Activated CD8-positive, alpha-beta T cell treated with anti-CD3 and anti-CD28 coated beads, Interleukin-2, amount 10 ng/mL, durations not matched to agents 7 days and 5 days (primary cell): ENCODE measurements at places on chromosomes 5 and 9.

DNA sequence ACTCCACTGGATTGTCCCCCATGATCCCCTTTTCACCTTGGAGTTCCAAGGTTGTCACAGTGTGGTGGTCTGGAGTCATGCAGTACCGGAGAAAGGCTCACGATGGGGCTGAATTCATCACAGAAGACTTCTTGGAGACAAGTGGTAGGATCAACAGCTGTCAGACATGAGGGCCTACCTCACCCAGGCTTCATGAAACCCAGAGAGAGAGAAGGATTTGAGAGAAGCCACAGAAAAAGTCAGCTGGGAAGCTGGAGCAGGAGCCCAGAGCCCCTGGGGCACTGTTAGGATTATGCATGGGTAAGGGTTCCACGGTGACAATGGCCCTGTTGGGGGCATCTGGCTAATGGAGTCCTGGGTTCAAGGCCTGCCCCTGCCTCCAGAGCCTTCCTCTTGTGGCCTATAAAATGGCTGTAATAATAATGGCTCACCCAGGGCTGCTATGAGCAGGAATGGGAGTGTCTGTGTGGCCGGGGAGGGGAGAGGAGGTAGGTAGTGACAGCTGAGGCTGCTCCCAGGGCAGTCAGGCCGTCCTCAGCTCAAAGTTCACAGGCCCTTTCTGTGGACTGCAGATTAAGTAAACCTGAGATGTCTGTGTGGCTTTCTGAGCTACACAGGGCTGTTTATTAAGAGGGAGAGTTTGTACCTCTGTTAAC lies 910 bp downstream of the TRIM14 start:
- DNase-seq: peak; percentile 77

DNA sequence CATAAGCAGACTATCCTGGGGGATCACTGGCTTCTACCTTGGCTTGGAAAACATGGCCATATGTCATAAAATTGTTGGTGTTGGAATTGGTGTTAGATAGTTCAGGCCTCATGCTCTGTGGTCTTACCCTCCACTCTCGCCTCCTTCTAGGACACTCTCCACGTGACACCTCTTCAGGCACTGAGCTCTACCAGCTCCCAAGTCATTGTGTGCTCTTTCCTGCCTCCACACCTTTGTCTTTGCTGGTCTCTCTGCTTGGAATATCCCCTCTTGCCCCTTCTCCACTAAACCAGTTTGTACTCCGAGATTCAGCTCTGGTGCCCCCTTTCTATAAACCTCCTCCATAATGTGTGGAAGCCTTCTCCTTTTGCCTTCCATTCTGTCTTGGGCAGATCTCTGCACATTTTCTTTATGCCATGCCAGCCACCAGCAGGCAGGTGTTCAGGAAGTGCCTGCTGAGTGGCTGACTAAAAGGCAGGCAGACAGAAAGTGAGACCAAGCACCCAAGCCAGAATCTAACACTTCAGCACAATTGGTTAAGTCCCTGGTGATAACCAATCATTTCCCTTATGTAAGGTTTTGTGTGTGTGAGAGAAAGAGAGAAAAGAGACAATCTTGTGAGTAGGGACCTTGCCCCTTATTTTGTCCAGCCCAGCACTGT lies 37.7 kb downstream of the SAR1B start:
- no peak for DNase-seq

GRCh38 chr5:136193322-136193935 lies 467 bp upstream of the SMIM32 start:
- no peak for DNase-seq

- DNase-seq: no peak
Observed at GRCh38 chr5:108743319-108743718, 4.4 kb upstream of the FER start.

- no peak for DNase-seq
Observed at GRCh38 chr5:77175231-77175630, 35.2 kb upstream of the PDE8B start.

GRCh38 chr5:38670878-38671277 lies 114.4 kb upstream of the LIFR start:
- DNase-seq: no peak

- no peak for DNase-seq
Observed at GRCh38 chr9:20642045-20642444, 19.7 kb upstream of the MLLT3 start.

- peak; percentile 27 for DNase-seq
Observed at GRCh38 chr9:21967702-21968101, 26.5 kb downstream of the CDKN2A start.

DNA sequence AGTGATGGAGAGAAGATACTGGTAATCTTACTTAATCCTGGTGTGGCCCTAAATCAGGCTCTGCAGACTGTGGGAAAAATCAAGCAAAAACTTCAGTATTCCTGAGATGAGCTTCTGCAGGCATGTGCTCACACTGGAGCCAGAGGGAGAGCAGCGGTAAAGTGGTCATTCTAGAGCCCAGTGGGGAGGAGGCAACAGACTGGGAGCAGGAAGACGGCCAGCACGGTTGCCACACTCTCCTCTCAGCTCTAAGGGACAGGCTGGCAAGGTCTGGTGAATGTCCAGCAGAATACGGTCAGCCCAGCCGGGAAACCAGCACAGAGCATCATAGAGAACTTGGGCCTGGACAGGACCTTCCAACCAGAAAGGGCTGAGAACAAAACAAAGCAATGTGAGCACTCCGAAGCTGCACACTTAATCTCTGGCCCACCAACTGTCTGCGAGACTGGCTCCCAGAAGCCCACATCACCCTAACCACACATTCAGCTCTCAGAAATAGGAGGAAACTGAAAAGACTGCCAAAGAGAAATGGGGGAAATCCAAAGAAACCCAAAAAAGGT lies 30.3 kb downstream of the MED27 start:
- no peak for DNase-seq

DNA sequence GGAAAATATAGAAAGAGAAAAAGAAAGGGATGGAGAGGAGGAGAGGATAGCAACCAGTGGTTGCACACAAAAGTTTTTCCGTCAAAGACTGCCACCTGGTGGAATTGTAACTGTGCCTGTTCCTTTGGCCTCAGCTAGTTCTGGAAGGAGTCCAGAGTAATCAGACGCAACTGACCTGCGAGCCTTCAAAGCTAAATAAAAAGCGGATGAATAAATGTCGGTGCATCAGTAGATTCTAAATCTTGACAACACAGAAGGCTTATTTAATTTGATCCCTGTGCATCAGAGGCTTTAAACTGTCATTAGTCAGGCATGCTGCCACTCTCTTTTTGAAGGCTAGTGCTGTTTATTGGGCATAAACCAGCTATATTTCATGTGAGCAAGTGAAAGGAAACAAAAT lies 132.9 kb upstream of the ACO1 start:
- DNase-seq: peak; percentile 46

DNA sequence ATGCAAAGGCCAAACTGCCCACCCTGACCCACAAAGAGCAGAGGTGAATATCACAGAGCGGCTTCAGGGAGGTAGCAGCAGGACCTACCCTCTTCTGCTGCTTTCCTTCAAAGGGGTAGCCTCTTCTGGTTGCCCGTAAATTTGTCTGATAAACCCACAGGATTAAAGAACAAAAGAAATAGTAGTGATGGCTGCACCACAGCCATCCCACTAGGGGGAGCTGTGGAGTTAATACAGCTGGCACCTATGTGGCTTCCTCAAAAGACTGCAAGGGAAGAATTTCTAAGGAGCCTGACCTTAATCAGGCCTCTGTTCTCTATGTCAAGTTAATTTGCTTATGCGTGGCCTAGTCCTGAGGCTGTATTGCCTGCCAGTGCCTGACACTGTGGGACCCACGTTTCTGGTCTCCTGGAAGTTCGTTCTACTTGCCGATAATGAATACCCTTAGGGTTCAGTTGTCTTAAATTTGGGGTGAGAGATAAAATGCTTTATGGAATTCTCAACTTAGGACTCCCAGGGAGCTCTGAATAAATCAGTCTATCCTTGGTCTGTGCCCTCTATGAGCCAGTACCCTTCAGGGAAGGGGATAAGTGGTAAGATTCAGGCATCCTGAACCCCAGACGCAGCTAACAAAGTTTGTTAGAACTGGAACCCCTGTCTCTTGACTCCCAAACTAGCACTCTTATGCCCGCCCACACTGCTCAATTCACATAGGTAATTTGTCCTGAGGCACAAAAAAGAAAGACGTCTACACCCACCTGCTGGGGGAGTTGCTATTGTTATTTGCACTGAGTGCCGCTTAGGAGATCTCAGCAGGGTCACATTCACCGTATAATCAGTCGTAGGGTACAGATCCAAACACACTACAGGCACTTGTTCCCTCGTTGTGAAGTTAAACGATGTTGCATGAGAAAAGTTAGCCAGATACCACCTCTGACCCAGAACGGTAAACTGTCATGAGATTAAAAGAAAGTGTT lies 77.1 kb downstream of the SUSD1 start:
- DNase-seq: peak; percentile 81

DNA sequence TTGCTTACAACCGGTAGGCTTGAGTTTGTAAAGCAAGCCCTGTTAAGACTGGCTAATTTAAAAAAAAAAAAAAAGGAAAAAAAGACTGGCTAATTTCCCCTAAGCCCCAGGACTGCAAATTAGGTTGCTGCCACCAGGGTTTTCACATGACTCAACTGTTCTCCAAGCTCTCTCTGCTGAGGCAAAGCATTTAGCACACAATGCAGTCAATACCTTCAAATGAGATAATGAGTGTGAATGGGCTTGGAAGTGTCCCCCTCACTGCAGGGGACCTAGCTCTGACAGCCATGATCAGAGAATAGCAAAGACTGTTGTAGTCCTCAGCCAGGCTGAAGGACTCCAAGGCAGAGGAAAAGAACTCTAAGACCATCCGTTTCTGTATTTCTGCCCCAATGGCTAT lies 42.8 kb upstream of the ZSWIM6 start:
- no peak for DNase-seq

- DNase-seq: no peak
Observed at GRCh38 chr5:5628866-5629606, 206.6 kb downstream of the ICE1 start.

DNA sequence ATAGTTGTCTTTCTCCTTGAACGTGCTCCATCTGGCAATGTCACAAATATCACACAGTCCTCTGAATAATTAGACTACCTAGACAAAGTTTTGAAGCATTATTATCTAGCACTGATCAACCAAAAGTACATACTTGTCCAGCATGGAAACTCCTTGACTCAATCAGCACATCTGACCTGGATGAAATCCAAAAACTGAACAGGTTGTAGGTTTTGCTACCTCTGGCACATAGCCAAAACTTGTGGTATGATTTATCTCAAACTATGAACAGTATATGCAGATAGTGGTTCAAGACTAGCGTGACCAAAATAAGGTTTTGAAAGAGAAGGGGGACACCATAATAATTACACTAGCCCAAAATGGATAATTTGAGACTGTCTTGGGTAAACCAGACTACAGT lies 158.1 kb downstream of the ARRDC3 start:
- no peak for DNase-seq

GRCh38 chr9:86577420-86578333 lies 223.5 kb upstream of the TUT7 start:
- no peak for DNase-seq

DNA sequence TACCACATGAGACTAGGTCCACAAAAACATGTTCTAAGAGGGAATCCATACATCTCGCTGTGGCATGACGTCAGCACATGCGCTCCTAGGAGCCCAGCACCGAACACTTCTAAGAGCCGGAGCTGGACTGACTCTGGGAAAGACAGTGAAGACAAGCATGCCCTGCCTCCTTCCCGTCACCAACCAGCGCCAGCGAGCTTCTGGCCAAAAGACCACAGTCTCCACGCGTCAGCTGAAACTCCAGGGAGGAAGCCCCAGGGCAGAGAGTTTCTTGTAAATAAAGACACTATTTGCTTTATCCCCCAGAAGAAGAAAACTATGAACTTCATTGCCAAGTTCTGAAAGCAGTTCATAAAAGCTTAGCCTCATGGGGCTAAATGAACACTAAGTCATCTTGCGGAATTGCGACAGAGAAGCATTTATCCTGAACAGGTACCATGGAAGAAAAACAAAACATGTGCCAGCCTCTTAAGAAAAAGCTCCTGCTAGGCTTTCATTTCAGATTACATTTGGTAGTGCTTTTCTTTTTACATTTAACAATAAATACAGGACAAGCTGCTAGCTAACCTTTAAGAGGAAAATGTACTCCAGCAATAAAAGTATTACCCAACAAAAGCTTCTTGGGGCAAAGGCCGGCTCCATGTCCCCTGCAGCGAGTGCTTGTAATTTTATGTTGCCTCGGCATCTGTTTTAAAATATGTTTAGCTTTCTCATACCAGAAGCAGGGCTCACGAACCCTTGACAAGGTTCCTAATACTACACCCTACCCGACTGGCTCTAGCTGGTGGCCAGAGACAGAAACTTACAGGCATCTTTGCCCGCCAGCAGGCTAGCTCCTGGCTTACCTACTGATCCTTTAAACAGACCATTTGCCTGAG lies 96.5 kb downstream of the PRRT1B start:
- no peak for DNase-seq

DNA sequence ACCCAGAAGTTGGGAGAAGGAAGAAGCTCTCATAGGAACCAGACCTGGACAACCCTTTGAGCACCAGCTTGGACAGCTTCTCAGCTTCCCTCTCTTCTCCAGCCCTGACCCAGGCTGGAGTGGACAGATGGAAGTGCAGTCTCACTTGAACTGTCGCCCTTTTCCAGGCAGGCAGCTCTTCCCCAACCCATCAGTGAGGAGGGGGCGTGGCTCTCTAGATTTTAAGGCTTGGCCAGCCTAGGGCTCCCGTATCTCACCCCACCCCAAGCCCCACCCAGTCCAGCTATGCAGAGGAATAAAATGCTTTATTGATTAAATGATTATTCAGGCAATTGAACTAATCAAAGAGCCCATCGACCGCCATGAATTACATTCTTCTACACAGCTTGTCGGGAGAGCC lies 2.2 kb downstream of the PAX5 start:
- DNase-seq: no peak

GRCh38 chr5:58201922-58202648 lies 257.8 kb downstream of the PLK2 start:
- DNase-seq: no peak

- no peak for DNase-seq
Observed at GRCh38 chr5:135543485-135544304, 7.9 kb upstream of the NEUROG1 start.

- DNase-seq: no peak
Observed at GRCh38 chr9:20478786-20479185, 143.5 kb downstream of the MLLT3 start.

GRCh38 chr9:76176171-76176570 lies 218.1 kb downstream of the RFK start:
- no peak for DNase-seq

- DNase-seq: no peak
Observed at GRCh38 chr5:158747816-158748432, 351.8 kb downstream of the EBF1 start.

DNA sequence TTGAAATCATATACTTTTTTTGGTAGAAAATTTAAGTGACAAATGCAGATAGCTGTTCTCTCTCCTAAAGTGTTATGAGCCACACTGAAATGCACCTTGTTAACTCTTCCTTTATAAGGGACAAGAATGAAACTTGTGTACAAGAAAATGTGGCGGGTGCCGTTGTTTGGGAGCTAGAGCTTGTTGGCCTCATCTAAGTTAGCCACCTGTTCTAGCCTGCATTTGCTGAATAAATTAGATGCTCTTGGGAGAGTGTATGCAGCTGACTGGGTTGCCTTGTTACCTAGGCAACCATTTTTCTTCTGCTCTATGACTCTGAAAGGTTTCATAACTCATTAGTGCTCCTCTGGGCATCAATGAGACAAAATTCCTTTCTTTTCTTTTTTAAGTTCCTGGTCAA lies 174.3 kb downstream of the TAF11L14 start:
- no peak for DNase-seq

GRCh38 chr9:68704498-68704813 lies 584 bp upstream of the PIP5K1B start:
- DNase-seq: no peak
